ENCODE measurements at places on chromosomes 12 and 14.
A peak's percentile ranks its signal among the peaks of the same experiment; 100 is the strongest.

- DNase-seq, result no peak
These were observed 124.5 kb downstream of the ESRRB start for GRCh38 chr14:76500480-76500879.

- no peak for DNase-seq
These were observed 33.2 kb downstream of the MARK3 start for GRCh38 chr14:103418481-103418818.

GRCh38 chr12:120346681-120347080, 19.1 kb upstream of the PLA2G1B start:
- no peak for DNase-seq

GRCh38 chr12:49838973-49839633, 3.8 kb downstream of the BCDIN3D start:
- DNase-seq, result no peak

DNA sequence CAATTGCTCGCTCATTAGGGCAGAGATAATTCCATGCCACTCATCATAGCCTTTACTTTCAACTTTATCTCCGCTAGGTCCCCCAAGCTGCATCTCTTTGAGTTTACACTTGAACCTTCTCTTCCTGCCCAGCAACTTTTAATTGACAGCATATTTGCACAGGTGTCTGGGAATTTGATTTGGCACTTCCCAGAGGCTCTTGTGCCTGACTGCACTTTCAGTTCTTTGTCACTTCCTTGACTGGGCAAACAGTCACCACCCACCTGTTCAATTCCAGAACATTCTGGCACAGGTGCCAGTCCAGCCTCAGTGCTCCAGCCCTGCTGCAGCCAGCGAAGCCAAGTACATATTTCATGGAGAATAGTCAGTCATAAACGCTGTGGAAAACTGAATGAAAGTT, 110.1 kb upstream of the LRIG3 start:
- no peak for DNase-seq

DNA sequence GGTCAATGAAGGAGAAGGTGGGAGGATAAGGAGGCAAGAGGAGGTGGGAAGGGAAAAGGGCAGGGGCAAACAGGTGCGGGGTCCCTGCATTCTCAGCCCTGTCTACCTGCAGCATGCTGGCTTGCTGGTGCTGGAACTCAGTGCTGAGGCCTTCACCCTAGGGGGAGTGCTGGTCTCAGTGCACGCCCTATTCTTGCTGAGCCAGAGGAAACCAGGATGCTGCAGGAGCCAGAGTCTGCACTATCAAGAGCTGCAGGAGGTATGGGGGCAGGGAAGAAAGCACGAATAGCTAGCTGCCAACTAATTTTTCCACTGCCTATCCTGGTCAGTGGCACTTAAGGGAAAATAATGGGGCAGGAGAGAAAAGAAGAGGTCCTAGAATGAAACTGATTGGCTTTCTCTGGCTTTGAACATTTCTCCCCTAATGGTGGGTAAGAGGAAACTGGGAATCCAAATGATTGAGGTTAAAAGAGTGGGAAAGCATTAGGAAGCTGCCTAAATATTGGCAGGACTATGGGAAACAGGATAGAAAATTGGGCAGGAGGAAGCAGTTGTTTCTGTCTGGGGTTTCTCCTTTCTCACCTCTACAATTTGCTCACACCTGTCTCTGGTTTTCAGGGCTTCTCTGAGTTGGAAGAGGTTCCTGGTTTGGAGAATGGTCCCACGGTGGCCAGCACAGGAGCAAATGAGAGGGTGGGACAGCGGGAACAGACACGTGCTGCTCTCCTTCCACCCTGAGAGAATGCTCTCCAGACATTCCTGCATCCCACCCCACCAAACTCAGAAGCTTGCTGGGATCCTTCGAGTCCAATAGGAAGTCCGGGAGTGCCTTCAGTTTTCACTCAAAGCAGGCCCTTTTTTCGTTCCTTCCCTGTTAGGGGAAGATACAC, 1.9 kb downstream of the TMEM253 start:
- no peak for DNase-seq

GRCh38 chr12:13474381-13474780, 277.9 kb downstream of the EMP1 start:
- DNase-seq, result no peak

GRCh38 chr12:57452181-57452936, 2.7 kb upstream of the INHBE start:
- no peak for DNase-seq

DNA sequence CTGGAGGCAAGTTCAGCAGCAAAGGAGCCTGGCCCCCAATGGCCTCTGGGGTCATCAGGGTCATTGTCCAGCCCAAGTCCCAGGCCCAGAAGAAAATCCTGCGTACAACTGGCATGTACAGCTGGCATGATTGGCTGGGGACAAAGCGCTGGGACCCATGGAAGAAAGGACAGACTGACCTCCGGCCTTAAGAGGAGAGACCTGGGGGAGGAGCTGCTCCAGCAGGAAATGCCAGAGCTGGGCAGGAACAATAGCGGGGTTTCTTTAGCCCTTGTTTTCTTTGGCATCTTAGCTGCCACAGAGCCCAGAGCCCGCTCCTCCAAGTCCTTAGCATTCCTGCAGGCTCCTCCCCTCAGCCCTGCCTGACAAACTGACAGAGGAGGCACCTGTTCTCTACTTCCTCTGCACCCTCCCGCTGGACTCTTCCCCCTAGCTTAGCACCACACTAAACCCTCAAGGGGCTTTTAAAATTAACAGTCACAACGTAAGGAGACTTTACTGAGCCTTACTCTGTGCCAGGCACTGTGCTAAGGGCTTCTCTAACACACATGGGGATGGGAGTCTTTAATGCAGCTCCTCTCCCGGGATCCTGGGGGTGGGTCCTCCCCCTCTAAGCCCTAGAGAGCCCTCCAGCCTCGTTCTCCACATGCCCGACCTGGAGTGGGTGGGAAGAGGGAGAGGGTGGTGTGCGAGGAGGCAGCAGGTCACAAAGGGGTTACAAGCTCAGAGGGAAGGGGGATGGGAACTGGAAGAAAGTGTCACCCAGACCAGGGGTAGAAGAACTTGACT, 1.8 kb upstream of the AQP5 start:
- no peak for DNase-seq

DNA sequence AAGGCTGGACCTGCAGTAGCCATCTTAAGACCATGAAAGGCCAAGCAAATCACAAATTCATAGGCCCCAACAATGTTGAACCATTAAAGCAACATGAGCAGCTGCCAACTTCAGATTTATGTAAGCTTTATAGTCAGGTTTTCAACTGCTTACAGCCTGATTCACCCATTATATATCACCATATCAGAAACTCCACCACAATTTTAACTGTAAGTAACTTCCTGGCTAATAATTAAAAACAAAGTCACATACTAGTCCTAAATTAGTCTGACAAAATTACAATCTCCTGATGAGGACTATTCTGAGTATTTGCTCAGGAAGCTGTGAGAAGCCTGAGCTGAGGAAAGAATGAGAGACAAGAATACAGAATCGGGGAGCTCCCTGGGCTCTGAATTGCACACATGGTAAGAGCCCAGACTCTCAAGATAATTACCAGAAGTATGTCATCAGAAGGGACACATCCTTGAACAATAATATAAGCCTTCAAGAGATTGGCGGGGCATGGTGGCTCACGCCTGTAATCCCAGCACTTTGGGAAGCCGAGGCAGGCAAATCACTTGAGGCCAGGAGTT, 55.1 kb downstream of the NUMB start:
- DNase-seq, result no peak

DNA sequence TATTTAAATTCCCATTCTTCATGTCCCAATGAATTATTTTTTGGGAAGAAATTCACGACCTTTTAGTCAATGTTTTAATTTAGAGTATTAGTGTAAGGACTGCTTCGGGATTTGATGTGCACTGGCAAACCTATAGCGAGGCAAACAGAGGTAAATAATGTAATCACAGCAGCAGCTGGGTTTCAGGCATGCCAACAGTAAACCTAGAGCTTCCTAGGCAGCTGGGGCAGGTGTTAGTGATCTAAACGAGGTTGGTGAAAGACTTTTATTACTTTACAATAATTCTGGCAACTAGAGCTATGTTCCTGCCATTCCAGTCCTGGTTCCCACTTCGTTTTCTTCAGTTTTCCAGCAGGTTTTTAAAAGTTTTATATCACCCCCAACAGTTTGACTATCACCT, 1036.4 kb upstream of the FOXG1 start:
- no peak for DNase-seq

DNA sequence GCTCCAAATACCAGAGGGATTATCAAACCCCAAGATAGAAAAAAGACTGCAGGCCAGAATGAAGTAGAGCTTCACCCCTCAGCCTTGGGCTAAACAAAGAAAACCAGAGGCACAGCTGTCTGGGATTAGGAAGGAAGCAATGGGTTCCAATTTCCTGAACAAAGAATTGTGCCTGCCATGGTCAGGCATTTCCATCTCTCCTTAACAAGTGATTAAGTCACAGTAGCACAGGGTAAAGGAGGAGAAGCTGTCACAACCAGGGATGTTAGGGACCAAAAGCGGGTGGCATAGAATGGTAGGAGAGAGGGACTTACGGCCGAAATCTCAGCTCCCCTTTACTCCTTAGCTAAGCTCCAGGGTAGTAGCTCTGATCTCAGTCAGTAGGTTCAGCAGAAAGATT, 33.9 kb downstream of the SPTLC2 start:
- no peak for DNase-seq

DNA sequence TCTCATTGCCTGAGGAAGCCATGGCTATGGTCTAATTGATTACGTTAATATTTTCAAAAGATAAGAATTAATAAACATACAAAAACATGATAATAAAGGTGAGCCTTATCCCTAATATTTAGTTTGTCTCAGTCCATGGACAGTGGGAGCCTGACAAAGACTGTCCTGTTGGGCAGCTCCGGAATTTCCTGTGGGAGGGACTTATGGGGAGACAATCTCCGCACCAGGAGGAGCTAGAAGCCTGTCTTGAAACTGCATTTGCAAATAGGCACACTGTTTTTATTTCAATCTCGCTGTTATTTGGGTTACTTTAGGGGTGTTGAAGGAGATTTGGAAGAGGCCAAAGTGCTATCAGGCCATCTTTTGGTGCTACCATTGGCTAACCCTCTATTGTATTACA, 50.8 kb upstream of the ZDHHC17 start:
- no peak for DNase-seq

GRCh38 chr14:34449819-34450541, 12.1 kb downstream of the SPTSSA start:
- DNase-seq, result no peak

- peak; percentile 92 for DNase-seq
These were observed at the start of gene DCAF5 for GRCh38 chr14:69152902-69153151. TSS of gene DCAF5 (minus strand) at chr14:69153119. CDS start at chr14:69152978, 141 bp downstream.

GRCh38 chr14:54785778-54786770, 116.6 kb downstream of the GCH1 start:
- DNase-seq, result no peak

DNA sequence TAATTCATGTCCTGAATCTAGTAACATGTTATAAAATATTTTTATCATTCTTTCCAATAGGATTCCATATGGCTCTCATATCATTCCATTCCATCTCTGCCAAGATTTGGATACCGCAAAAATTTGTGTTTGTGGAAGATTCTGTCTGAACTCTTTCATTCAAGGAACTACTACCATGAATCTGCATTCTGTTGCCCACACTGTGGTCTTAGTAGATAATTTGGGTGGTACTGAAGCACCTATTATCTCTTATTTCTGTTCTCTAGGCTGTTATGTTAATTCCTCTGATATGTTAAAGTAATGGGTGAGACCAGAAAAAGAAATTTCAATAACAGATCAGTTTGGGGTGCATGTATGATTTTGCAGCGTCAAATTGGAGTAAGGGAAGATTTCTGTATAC, 6.2 kb downstream of the RPL36AL start:
- DNase-seq, result no peak

GRCh38 chr12:12468575-12468974, 94.1 kb downstream of the DUSP16 start:
- DNase-seq, result no peak

GRCh38 chr14:75197338-75197737, 20.9 kb upstream of the TMED10 start:
- no peak for DNase-seq

GRCh38 chr12:6763380-6763779, 2.8 kb upstream of the PTMS start:
- DNase-seq, result no peak

- no peak for DNase-seq
These were observed 484.7 kb downstream of the LRIG3 start for GRCh38 chr12:58435647-58436046.

- DNase-seq, result no peak
These were observed 80.8 kb downstream of the ZNF664 start for GRCh38 chr12:124053851-124054250.

DNA sequence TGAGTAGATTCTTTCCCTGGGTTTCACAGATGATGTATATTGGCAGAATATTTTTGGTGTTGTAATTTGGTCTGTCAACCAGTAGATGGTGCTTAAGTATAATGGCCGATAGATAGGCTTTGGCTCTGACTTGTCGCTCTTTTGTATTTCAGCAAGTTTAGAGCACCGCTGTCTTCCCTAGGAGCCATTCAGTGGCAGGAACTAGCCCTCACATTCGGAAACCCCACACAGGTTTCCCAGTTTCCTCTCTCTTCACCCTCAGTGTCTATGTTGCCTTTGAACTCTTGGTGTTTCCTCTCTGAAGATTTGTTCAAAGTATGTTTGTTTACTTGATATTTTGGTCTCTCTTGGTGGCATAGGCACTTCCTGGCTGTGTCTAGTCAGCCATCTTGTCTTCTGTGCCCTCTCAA, 102.2 kb downstream of the GPHN start:
- DNase-seq, result no peak

GRCh38 chr12:131776237-131776889, 51.8 kb upstream of the MMP17 start:
- DNase-seq, result no peak

DNA sequence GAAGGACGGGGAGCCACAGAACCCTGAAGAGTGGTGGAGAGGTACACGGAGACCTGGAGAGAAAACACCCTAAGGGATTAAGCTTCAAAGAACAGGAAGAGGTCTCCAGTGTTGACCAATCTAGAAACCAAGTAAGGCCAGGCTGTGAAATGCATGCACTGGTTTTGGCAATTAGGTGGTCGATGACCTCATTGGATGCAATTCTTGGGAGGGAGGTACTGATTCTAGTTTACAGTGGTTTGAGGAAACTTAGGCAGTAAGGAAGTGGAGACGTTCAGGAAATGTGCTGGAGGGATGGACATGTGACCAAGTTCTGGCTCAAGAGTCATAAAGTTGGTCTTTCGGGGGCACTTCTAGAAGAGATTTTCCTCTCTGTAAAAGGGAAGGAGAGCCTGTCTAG, 91.3 kb upstream of the CEP83 start:
- no peak for DNase-seq

DNA sequence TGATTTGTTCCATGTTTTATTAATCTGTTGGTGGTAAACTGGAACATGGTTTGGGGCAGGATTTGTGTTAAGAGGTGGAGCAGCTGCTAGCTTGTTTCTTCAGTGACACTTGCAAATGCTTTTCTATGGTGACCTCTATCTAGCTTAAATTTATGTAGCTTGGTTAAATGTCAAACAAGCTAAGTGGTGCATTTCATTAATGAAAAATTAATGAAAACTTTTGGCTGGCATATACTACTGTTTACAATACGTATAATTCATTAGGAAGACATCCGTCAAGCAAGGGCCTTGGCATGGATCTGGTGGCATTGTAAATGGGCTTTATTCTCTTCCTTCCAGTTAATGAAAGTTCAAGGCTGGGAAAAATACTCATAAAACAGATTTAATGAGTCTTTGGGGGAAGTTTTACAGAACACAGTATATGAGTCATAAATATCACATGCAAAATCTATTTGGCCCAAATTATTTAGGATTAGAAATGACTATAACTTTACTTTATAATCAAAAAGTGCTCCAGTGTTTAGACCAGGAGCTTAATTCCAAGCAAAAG, 807.7 kb upstream of the SEL1L start:
- DNase-seq, result no peak

Data from T-helper 22 cell (primary cell).